ENCODE measurements at places on chromosomes 2 and 18. TPM values are rescaled to one million over a fixed set of nuclear protein-coding genes. Genes with fewer than 3 reads are reported as not detected.

DNA sequence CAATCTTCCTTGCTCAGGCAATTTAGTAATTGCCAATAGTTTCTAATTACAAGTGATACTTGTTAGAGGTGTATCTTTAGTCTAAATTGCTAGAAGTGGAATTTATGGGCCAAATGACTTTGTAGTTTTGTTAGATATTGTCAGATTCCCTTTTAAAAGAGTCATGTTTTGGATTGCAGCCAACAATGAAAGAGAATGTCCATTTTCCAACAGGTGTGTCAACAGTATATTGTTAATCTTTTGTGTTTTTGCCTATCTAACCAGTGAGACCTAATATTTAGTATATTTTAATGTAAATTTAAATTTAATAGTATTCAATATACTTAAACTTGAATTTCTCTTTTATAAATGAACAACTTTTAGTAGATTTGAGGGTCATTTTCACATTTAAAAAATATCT is 259.4 kb upstream of the ETAA1 start:
- H3K4me1 ChIP-seq, result no peaks in the 10 kb centered on the region
- no peak overlapping the region for H3K4me3 ChIP-seq
- H3K27me3 ChIP-seq, result no peaks in the 10 kb centered on the region
- no peaks in the 10 kb centered on the region for H3K36me3 ChIP-seq
- no peak for DNase-seq

The IL1A gene
- 1.4 TPM for total RNA-seq

The TEX44 gene
- total RNA-seq, result not detected

DNA sequence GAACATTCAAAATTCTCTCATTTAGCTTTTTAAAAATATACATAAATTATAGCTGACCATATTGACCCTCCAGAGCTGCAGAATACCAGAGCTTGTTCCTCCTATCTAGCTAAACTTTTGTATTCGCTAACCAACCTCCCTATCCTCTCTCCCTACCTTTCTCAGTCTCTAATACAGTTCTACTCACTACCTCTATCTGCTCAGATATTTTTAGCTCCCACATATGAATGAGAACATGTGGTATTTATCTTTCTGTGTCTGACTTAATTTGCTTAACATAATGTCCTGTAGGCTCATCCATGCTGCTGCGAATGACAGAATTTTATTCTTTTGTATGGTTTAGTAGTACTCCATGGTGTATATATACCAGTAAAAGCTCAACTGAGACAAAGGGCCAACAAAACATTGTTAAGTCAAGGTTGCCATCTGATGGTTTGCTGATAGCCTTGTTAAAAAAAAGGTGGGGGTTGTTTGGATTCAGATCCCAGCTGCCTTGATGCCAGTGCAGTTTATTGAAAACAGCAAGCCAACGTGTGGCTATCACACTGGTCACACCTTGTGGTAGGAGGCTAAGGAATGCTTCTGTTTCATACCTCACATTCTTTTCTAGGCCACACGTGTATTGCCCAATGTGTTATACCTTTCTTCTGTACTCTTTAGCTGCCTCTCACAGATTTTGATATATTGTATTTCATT is 101.5 kb downstream of the VWA3B start:
- DNase-seq, result no peak
- H3K4me3 ChIP-seq, result no peak overlapping the region
- no peak overlapping the region for H3K27ac ChIP-seq
- H3K4me1 ChIP-seq, result no peaks in the 10 kb centered on the region
- no peaks in the 10 kb centered on the region for H3K36me3 ChIP-seq

Measured in activated T-cell treated with anti-CD3 and anti-CD28 coated beads, Interleukin-2, amount 50 U/mL, for 72 hours (primary cell).